ENCODE measurements at places on chromosomes 7 and 10.
A peak's percentile ranks its signal among the peaks of the same experiment; 100 is the strongest.

GRCh38 chr7:28983396-28984190, 25.5 kb upstream of the TRIL start:
- DNase-seq, result no peak

DNA sequence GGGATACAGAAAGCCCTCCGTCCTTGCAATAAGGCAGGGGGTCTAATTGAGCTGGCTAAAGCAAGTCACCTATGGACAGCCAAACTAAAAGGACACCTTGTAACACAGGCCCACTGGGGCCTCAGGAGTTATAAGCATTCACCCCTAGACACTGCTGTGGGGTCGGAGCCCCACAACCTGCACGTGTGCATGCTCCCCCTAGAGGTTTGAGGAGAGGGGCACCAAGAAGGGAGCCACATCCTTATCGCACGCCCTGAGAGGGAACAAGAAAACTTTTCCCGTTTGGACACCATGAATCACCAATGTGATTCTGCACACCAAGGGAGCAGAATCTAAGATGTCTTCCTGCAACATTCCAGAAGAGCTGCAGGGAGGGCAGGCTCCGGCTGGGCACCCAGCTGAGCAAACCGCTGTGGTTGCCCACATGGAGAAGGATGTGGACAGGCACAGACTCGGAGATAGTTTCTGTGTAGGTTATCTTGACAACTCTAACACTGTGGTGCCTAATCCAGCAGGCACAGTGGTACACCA, 17.7 kb upstream of the TARP start:
- DNase-seq, result no peak

- DNase-seq, result no peak
Measured at GRCh38 chr7:96548664-96549063, 161.0 kb downstream of the SEM1 start.

DNA sequence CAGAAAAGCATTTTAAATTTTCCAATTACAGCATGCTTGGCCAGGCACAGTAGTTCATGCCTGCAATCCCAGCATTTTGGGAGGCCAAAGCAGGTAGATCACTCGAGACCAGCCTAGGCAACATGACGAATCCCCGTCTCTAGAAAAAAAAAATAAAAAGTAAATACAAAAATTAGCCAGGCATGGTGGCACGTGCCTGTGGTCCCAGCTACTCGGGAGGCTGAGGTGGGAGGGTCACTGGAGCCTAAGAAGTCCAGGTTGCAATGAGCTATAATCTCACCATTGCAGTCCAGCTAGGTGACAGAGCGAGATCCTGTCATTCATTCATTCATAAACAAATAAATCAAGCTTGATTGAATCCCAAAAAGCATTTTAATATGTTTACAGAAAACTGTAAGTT, 234.9 kb downstream of the PARD3 start:
- DNase-seq, result no peak

DNA sequence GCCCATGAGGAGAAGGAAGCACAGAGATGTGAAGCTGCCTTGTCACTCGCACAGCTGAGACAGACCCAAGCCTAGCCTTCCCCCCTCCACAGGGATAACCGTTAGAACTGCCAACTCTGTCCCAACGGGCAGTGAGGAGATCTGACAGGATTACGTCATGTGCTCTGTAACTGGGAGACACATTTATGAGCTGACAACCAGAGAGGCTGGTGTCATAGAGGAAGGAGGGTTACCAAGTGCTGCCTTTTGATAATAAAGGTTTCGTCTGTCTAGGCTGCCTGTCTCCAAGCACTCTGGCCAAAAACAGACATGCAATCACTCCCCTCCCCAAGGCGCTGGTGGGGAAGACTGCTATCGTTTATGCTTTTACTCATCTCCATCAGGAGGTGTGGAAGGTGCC, 165.9 kb downstream of the PLXNA4 start:
- peak; percentile 46 for DNase-seq

- no peak for DNase-seq
Measured at GRCh38 chr10:112580267-112580666, 133.3 kb downstream of the VTI1A start.

GRCh38 chr7:100822236-100823139, 4.8 kb downstream of the EPHB4 start:
- DNase-seq, result no peak

- no peak for DNase-seq
Measured at GRCh38 chr7:98976396-98977185, 98.3 kb downstream of the TRRAP start.

DNA sequence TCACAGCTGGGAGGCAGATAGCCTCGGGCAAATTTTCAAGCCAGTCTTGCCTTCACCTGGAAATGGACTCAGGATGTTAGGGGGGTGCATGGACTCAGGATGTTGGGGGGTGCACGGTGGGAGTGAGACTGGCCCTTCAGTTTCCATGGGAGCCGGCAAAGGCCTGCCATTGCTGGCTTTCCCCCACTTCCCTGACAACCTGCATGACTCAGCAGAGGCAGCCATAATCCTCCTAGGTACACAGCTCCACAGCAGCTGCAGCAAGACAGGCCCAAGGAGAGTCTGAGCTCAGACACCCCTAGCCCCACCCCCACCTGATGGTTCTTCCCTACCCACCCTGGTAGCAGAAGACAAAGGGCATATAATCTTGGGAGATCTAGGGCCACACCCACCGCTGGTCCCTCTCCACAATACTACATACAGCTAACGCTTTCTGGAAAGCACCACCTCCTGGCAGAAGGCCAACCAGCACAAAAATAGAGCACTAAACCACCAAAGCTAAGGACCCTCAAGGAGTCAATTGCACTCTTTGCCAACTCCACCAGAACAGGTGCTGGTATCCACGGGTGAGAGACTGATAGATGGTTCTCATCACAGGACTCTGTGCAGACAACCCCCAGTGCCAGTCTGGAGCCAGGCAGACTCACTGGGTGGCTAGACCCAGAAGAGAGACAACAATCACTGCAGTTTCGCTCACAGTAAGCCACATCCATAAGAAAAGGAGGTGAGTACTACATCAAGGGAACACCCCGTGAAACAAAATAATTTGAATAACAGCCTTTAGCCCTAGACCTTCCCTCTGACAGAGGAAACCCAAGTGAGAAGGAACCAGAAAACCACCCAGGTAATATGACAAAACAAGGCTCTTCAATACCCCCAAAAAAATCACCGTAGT, 18.3 kb downstream of the C7orf25 start:
- DNase-seq, result no peak

DNA sequence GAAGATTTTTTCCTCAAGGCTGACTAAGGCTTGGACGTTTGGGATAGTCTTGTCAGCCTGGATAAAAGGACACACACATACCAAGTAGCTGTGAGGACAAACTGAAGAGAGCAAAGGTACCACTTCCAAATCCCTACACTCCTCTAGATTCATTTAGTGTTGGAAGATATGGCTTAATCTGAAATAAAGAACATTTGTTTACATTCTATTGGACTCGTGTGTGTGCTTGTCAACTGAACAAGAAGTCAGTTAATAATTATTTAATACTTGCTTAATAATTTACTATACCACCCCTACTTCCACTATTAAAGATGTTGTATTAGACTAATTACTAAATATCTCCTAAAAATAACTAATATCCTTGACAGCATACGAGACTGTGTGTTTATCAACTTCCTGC, 23.3 kb upstream of the DYNC1I1 start:
- no peak for DNase-seq

- no peak for DNase-seq
Measured at GRCh38 chr10:110617425-110618229, 26.5 kb upstream of the RBM20 start.

- DNase-seq, result no peak
Measured at GRCh38 chr10:59127991-59128390, 48.5 kb upstream of the PHYHIPL start.

- peak; percentile 63 for DNase-seq
Measured at GRCh38 chr10:67837541-67838314, at the start of gene DNAJC12. Gene DNAJC12, minus strand, starts transcription at chr10:67838188. Its CDS starts 177 bp downstream, at chr10:67838011.

- DNase-seq, result no peak
Measured at GRCh38 chr7:118870187-118870586, 645.7 kb downstream of the ANKRD7 start.

DNA sequence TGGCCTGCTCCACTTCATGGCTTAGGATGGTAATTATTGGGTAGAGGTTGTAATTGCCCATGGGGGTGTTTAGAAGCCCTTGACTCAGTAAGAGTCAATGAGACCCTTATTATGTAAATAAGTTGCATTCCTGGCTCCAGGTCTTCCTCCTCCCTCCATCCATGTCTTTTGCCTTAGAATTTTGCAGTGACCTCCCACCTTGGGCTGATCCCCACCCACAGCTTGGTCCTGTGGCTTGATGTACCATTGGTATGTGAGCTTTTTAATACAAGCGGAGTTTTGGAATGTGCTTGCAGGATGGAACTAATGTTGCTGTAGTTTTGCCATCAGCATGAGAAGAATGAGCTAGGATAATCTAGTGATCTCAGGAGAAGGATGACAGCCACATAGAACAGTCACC, 73.2 kb upstream of the DGKI start:
- peak; percentile 43 for DNase-seq

GRCh38 chr7:22488643-22489462, 11.1 kb downstream of the STEAP1B start:
- DNase-seq, result peak; percentile 65

- no peak for DNase-seq
Measured at GRCh38 chr10:10941127-10941730, 76.4 kb upstream of the CELF2 start.

DNA sequence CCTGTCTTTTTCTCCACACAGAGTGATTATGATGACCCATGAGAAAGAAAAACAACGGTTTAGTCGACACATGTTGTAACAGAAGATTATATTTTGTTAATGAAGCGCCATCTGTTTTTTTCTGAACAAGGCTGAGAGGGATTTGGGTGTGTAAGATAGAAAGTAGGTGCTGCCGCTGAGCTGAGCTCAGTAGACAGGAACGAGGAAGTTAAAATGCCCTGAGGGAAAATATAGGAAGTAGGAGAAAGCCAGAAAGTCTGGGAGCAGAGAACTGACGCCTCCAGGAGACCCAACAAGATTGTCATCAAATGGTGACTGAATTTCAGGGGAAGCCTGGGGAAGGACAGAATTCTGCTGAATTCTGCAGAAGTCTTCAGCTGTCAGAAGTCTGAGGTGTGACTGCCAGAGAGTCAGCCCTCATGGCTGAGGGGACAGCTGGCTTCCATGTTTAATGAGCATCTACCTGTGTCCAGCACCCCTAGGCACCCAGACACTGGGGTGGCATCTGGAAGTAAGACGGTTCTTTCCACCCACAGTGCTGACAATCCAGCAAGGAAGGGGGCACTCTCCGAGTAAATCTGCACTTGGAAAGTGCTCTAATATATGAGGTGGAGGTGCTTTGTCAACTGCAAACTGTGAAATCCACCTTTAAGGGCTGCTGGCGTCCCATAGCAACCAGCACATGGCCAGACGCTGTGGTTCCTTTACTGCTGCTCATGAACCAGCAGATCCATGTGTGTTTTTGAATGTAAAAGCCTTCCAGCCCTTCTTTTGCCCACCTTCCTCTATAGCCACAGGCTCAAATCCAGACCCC, 12.5 kb upstream of the TSPAN15 start:
- DNase-seq, result peak; percentile 44

DNA sequence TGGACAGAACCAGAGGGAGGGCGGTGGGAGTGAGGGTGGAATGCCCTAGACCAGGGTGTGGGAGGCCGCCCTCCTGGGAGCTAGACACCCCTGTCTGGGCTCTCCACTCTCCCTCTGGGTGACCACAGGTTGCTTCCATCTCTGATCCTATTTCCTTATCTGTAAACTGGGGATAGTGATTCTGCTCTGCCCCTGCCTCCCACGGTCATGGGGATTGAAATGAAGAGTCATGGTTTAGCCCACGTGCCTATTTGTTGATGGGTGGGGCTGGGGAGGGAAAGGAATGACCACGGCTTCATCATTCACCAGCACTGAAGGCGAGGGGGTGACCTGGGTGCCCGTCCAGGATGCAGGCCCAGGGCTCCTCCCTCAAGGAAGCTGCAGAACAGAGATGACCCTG, 49.3 kb upstream of the PCBD1 start:
- DNase-seq, result no peak

DNA sequence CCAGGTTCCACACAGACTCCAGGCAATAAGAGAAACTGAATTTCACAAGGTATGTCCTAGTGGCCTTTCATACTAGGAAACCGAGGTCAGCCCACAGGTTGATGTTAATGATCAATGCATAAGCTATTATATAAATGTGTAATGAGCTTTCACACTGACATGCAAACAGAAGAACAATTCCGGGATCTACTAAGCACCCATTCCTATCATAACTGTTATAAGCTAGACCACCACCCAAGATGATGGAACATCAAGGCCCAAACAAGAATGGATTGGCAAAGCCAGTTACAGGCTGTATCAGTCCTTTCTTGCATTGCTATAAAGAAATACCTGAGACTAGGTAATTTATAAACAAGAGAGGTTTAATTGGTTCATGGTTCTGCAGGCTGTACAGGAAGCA, 15.2 kb downstream of the SORBS1 start:
- DNase-seq, result no peak

DNA sequence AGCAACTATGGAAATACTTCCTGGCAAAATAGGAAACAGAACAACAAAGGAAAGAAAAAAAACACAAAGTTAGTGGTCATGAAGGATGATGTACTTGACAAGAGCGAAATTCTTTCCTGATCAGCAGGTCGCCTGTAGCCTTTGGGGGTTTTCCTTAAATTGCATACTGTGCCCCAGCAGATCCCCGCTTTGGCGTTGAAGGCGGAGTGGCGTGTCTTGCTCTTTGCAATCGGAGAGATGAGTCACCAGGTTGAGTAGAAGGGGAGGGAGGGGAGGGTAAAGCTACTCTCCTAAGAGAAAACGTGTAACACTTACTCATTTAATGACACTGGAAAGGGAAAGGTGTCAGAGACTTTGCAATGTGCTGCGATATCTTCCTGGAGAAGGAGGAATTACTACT, 587.2 kb downstream of the SORCS1 start:
- DNase-seq, result peak; percentile 66

DNA sequence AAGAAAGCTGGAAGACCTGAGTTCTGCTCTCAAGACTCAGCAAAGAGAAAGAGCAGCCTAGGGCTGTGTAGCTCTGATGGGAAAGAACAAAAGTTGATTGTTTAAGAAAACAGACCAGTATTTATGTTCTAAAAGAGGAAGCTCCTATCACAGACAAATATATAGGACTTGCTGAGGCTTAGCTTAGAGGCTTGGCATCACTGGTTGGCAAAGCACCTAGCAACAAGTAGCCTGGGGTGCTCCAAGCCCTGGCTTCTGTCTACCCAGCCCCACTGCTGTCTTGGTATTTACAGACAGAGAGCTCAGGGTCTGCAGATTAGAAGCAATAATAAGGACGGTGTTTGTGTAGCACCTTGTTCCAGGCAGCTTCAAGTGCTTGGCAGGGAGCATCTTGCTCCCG, 36.9 kb upstream of the CCDC3 start:
- DNase-seq, result no peak

DNA sequence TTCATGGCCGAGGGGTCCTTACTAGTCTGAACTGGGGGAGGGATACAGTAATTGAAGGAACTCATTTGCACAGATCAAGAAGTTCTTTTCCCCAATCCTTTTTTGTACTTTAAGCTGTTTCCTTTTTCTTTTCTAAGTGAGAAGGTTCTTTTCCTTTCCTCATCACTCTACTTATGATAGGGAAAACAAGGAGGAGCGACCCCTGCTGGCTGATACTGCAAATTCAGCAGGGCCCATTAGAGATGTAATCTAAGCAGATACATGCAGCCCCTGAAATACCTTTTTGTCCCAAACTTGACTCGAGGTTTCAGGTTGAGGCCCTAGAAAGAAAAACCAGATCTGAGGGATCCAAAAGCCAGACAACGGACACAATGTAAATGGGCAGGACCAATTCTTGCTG, 305.5 kb downstream of the DNAJB9 start:
- peak; percentile 11 for DNase-seq

- no peak for DNase-seq
Measured at GRCh38 chr10:77967611-77968022, 41.1 kb upstream of the DLG5 start.

GRCh38 chr7:29196191-29196590, 1.6 kb downstream of the CHN2 start:
- no peak for DNase-seq

- DNase-seq, result peak; percentile 4
Measured at GRCh38 chr10:129131457-129132132, 335.4 kb upstream of the MGMT start.
